Ovary (tissue), 10 donors: ENCODE measurements at places on chromosomes 1 and 21. TPM values are rescaled to one million over a fixed set of nuclear protein-coding genes. Genes with fewer than 3 reads are reported as not detected.

DNA sequence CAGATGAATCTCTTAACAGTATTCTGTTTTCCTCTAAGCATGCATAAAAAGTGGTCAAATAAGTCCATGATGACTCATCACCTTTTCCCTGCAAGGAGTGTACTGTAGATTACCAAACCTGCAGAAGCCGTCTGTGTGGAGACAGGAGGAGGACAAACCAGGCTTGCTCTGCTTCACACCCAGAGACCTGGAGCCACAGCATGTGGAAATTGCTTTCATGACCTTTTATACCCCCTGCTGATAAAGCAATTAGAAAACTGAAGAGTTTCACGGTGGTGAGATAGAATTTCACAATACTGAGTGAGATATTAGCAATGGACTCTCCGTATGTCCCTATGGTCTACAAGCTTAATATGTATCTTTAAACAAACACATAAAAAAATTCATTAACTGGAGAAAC is 9.4 kb downstream of the CORT start:
- H3K27ac ChIP-seq = no peak overlapping the region
- no peak overlapping the region for H3K4me3 ChIP-seq
- H3K27me3 ChIP-seq = no peaks in the 10 kb centered on the region
- no peaks in the 10 kb centered on the region for H3K36me3 ChIP-seq

DNA sequence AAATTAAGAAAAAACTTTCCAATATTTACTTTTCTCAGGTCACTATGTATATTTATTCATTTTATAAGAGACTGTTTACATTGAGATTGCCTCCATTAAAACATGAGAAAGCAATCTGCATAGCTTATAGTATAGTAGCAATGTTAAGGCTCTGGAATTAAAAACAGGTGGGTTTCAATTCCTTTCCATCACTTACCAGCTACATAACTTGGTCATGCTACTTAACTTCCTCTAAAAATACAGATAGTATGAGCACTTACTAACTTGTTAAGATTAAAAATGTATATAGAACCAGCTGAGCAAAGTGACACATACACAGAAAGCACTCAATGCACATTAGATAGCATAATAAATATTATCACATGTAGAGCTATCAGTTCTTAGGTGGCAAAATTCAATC is 76.6 kb downstream of the LYST start:
- DNase-seq = no peak
- H3K27ac ChIP-seq = no peak overlapping the region
- H3K36me3 ChIP-seq = no peaks in the 10 kb centered on the region
- H3K4me1 ChIP-seq = no peaks in the 10 kb centered on the region

DNA sequence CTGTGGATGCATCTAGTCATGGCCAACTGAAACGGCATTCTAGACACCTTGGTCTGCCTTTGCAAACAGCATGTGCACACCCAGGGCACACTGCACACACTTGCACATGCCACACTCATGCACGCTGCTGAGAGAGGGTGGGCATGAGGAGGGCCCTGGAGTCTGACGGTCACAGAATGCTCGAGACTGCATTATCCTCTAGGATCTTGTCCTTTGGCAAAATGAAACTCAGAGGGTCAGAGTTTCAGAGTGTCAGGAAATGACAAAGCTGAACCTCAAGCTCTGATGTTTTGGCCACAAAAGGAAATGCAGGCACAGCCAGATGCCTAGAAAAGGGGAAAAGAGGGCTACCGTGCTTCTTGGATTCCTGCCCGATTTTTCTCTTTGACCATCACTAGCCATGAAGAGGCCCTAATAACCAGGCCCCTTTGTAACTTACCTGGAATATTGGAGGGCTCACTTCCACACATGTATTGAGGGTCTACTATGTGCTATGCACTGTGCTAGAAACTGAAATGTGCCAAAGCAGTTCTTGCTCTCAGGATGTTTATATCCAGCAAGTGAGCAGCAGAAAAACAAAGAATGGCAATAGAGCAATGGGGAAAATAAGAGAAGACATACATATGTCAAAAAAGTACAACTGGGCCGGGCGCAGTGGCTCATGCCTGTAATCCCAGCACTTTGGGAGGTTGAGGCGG is 65.4 kb downstream of the TOMM20 start:
- no peak overlapping the region for H3K4me3 ChIP-seq
- H3K4me1 ChIP-seq = peaks cover 2% of the 10 kb centered on the region
- DNase-seq = no peak

DNA sequence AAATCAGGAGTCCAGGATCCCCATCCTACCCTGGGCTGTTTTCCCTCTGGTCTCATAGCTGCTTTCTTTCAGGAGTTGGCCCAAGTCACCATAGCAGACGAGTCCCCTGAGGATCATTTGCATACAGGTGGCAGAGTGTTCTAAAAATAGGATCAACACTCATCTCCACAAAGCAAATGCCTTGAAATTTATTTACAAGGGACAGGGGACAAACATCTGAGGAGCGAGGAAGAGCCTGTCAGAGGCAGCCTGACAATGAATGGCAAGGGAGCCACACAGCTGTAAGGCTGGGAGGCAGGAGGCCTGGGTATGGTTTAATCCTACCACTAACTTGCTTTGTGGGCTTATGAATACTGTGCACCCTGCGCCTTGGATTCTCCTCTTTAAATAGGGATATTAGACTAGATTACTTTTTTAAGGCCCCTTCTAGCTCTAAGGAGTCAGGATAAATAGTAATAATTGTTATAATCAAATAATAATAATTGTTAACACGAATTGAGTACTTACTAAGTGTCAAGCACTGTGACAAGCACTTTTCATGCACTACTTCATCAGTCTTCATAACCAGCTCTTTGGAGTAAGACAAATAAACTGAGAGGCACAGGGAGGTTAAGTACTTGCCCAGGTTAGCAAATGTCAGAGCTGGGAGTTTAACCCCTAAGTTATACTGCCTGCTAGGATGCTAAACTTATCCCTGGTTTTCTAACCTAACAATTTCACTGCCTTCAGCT is 34.5 kb downstream of the RAB3B start:
- no peaks in the 10 kb centered on the region for H3K4me1 ChIP-seq
- no peaks in the 10 kb centered on the region for H3K36me3 ChIP-seq
- H3K27ac ChIP-seq = no peak overlapping the region
- no peak for DNase-seq

DNA sequence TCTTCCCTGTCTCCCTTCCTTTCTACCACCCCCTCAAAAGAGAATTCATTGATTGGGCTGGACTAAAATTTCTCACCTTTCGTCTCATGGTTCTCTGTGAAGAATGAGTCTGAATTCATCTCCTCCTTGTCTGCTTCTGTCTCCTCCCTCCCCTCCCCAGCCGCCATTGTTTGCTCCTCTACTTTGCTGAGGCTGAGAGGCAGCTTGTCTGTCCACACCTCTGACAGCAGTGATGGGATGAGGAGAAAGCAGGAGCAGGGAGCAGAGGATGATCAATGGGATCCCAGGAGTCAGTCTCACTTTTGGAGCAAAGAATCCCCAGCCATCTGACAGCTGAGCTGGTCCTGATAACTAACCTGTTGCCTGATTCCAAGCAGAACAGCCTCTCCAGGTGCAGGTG is 2.5 kb downstream of the ILDR2 start:
- H3K36me3 ChIP-seq = no peaks in the 10 kb centered on the region
- no peak overlapping the region for H3K4me3 ChIP-seq
- H3K27ac ChIP-seq = no peak overlapping the region

DNA sequence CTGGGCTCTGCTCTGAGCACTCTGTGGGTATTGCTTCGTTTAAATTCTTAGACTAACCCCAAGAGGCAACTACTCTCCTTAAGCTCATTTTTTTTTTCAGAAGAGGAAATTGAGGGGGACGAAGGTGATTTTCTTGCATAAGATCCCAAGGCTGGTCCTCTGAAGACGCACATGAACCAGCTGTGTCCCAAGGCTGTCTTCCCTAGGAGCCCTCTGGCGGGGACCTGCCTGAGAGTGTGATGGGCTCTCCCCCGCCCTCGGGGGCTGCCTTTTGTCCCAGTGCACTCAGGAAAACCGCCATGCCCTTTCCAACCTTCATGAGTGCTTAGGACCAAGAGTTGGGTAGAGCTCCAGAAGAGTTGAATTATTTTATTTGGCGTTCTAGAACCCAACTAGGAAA is 21.7 kb downstream of the UMODL1 start:
- no peak overlapping the region for H3K27ac ChIP-seq
- H3K4me3 ChIP-seq = no peak overlapping the region
- H3K4me1 ChIP-seq = peaks cover 2% of the 10 kb centered on the region

- no peaks in the 10 kb centered on the region for H3K36me3 ChIP-seq
- no peak overlapping the region for H3K27ac ChIP-seq
- no peaks in the 10 kb centered on the region for H3K4me1 ChIP-seq
- no peaks in the 10 kb centered on the region for H3K27me3 ChIP-seq
- DNase-seq = no peak
Measured at GRCh38 chr21:25664491-25664931, 25.5 kb downstream of the JAM2 start.

- H3K36me3 ChIP-seq = no peaks in the 10 kb centered on the region
- no peak overlapping the region for H3K4me3 ChIP-seq
- H3K27ac ChIP-seq = no peak overlapping the region
- H3K4me1 ChIP-seq = no peaks in the 10 kb centered on the region
Measured at GRCh38 chr1:199551967-199552565, 475.4 kb upstream of the NR5A2 start.

DNA sequence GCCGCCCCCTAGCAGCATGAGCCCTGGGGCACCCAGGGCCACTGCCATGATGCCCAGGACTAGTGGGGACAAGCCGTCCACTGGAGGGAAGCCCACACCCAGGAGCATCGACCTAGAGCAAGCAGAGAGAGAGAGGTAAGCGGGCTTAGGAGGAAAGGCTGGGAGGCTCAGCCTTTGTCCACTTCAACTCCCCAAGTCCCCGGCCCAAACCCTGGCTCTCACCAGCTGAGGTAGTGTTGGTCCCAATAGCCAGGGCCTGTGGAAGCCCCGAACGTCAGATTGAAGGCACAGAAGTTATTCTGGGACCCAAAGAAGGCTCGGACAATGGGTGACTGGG is 2.4 kb downstream of the GLMP start:
- H3K4me1 ChIP-seq = peaks cover 7% of the 10 kb centered on the region
- H3K4me3 ChIP-seq = no peak overlapping the region
- DNase-seq = no peak
- H3K27ac ChIP-seq = peak overlapping the region; percentile 12
- H3K27me3 ChIP-seq = no peaks in the 10 kb centered on the region

DNA sequence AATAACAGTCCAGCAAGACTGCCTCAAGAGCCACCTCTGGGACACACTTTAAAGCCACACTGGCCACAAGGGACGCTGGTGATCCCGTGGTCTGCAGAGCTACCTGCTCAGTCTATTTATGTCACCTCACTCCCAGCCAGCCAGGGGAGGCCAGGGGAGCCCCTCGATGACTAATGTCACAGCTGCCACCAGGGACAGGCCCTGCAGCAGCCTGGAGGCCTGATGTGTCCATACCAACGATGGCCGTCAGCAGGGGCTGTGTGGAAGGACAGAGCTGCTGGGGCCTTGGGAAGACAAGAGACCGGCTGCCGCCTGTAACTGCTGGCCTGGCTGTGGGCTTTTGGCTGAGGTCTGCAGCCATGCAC is 71.0 kb downstream of the SIK1 start:
- no peaks in the 10 kb centered on the region for H3K27me3 ChIP-seq
- no peaks in the 10 kb centered on the region for H3K36me3 ChIP-seq
- no peak overlapping the region for H3K4me3 ChIP-seq
- no peak overlapping the region for H3K27ac ChIP-seq
- DNase-seq = peak; percentile 16
- no peaks in the 10 kb centered on the region for H3K4me1 ChIP-seq

- H3K36me3 ChIP-seq = no peaks in the 10 kb centered on the region
- H3K27me3 ChIP-seq = no peaks in the 10 kb centered on the region
- H3K4me3 ChIP-seq = no peak overlapping the region
- H3K4me1 ChIP-seq = no peaks in the 10 kb centered on the region
- no peak for DNase-seq
- no peak overlapping the region for H3K27ac ChIP-seq
Measured at GRCh38 chr1:113439277-113439670, 49.0 kb downstream of the MAGI3 start.

FAAH gene
- 8.4 TPM for total RNA-seq

GPR61 gene
- total RNA-seq = not detected

TTC24 gene
- total RNA-seq = not detected

RGS13 gene
- 0.17 TPM for total RNA-seq

SRSF4 gene
- 55.2 TPM for total RNA-seq
